ENCODE measurements at places on chromosomes 5 and 9.

GRCh38 chr9:37936965-37937364 lies 33.0 kb upstream of the SLC25A51 start:
- DNase-seq: peak; percentile 14

GRCh38 chr9:1140057-1140456 lies 89.9 kb downstream of the DMRT2 start:
- DNase-seq: no peak

DNA sequence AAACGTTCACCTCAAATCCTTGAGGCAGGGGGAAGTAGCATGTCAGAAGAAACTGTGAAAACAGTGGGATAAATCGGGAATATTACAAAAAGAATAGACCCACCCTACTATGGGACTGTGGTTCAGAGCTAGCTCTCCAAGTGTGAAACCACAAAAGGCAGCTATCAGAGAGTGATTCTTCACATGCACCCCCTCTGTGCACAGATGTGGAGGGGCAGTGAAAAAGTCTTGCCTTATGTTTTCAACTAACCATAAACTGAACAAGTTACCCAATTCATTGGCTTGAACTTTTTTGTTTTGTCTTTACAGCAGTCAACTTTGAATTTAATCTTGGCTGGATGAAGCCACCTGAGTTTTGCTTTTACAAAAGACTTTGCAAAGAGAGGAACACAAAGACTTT lies 98.8 kb upstream of the NR4A3 start:
- no peak for DNase-seq

DNA sequence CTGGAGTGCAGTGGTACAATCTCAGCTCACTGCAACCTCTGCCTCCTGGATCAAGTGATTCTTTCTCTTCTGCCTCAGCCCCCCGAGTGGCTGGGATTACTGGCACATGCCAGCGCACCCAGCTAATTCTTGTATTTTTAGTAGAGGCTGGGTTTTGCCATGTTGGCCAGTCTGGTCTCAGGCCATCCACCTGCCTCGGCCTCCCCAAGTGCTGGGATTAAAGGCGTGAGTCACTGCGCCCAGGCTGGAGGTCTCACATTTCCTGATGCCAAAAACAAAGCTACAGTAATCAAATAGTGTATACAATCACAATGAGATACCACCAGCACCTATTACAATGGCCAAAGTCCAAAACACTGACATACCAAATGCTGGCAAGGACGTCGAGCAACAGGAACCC lies 51.1 kb downstream of the TTLL11 start:
- DNase-seq: peak; percentile 16

DNA sequence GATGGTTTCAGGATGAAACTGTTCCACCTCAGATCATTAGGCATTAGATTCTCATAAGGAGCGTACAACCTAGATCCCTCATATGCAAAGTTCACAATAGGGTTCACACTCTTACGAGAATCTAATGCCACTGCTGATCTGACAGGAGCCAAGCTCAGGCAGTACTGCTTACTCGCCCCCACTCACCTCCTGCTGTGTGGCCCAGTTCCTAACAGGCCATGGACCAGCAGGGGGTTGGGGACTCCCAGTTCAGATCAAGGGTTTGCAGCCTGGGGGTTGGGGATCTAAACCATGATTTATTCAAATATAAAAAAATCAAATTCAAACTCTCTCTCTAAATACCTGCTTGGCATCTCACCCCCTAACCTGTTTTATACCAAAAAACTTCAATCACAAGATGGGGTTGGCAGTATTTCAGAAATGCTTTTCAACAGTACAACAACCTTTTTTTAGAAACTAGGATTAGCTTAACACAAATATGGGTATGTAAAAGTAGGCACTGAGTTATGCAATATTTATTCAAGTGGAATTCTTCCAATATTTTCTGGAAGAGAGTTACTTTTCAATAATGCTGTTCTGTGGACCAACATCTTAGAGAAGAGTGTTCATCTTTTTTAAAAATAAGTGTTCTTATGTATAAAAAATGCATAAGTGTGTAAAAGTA lies 30.1 kb upstream of the SLC12A2 start:
- DNase-seq: no peak

DNA sequence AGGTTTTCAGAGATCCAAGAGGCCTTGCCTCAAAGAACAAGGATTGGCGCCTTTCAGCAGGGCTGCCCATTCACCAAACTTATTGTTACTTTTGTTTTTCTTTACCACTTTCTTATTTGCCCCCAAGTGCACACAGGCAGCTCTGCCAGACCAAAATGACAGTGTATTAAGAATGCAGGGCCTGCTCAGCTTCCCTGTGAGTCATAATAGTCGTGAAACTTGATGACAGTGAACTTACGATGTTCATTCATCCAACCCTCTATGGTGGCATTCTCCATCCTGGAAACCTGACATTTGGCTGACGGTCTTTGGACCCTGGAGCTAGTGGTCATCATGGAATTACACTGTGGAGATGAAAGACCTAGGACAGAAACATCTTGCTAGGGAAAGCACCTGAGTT lies 44.3 kb downstream of the UBE2QL1 start:
- DNase-seq: no peak
